ENCODE measurements at places on chromosomes 2 and 18.

DNA sequence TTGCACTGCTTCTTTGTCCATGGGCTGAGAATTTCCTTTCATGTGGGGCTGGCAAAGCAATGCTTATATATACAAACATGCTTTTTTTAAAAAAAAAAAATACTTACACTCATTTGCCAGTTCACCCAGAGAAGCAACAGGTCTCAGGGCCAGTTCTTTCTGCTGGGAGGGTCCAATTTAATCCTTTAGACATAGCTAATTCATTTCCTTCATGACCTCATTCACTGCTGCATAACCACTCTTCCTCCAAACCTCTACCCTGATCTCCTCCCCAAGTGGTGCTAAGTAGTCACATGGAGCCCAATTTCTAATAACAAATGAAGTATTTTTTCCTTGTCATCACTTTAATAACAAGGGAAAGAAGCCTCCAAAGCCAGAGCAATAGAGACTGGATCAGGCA lies 17.1 kb upstream of the TMEM178A start:
- no peak for DNase-seq

DNA sequence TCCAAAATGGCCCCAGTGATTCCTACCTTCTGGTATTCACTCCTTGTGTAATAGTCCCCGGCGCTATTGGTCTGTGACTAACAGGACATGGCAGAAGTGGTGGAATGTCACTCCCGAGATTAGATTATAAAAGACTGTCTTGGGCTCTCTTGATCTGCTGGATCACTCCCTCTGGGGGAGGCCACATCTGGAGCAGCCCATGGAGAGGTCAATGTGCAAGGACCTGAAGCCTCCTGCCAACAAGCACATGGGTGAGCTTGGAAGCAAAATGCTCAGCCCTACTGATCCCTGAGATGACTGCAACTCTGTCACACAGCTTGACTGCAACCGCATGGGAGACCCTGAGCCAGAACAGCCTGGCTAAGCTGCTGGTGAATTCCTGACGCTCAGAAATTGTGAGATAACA lies 94.3 kb upstream of the GLI2 start:
- DNase-seq = no peak

DNA sequence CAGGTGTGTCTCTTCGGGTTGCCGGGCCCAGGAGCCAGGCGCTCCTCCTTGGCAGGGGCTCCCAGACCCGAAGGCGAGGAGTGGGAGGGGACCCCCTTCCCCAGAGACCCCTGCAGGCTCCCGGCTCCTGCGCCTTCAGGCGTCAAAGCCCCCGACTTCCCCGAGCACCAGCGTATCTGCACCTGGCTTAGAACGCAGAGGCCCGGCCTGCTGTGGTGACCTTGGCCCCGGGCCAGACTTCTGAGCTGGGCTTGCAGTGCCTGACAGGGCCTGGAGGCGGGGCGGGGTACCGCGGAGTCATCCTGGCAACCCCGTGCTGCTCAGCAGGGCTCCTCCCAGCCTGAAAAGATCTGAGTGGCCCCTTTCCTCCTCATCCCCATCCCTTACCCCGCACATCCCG lies 27.0 kb downstream of the SKA1 start:
- DNase-seq = peak; percentile 42

DNA sequence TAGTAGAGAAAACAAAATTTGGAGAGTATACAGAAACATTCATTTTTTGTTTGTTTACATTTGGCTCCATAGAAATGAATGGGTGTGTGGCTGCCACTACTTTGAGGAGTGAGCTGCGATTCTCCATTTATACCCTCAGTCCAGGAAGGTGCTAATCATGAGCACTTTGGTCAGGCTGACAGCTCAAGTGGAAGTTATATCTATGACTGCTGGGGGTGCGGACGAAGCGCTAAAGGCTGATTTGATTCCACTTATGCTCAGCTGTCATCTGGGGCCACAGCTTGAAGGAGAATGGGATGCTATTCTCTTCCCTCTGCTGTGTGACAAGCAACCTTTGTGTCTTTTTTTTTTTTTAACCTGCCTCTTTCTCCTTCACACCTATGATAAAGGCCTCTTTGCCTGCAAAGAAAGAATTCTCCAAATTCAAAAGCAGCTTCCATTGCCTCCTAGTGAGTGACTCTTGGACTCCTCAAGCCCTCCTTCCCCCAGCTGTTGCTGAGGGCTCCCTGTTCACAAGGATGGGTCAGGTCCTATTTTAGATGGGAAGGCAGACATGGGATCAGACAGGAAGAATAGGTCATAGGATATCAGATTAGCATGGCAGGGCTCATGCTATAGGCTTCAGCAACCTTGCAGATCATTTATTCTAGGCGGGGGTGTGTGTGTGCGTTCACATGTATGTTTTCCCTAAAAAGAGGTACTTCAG lies 201.6 kb downstream of the SETBP1 start:
- no peak for DNase-seq

DNA sequence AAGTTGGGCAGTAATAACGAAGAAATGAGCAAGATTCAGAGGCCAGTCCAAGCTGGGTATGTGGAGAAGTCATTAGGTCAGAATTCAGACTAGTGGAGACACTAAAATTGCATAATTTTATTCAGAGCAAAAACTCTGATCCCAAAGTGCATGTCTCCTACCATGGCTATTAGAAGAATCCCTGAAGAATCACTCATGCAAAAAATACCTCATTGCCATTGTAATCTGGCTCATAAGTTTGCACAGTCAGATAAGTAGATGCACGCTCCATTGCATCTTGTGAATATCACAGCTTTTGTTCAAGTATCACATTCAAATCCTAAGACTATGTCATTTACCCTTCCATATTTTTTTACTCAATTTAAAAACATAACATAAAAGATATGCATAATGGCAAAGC lies 692.2 kb upstream of the KLHL29 start:
- DNase-seq = no peak

DNA sequence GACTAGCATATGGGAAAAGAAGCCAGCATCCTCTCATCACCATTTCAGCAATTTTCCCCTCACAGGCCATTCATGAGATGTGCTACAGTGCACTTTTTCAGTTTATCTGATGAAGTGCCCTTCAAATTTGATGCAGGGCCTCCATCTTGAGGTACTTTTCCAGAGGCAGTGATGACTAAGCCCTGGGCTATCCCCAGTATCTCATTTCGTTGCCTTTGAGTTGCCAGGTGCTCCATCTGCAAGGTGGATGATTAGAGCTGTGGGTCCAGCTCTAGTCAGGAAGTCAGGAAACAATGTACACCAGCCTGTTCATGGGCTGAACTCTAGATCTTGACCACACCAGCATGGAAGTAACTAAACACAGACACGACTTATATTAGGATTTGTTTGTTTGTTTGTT lies 425.2 kb downstream of the METTL4 start:
- DNase-seq = no peak

- no peak for DNase-seq
Measured at GRCh38 chr2:8514796-8515758, 166.8 kb upstream of the ID2 start.

- DNase-seq = no peak
Measured at GRCh38 chr2:78982638-78983330, 42.7 kb upstream of the REG3G start.

GRCh38 chr2:84646514-84646913 lies 130.2 kb downstream of the DNAH6 start:
- DNase-seq = no peak

DNA sequence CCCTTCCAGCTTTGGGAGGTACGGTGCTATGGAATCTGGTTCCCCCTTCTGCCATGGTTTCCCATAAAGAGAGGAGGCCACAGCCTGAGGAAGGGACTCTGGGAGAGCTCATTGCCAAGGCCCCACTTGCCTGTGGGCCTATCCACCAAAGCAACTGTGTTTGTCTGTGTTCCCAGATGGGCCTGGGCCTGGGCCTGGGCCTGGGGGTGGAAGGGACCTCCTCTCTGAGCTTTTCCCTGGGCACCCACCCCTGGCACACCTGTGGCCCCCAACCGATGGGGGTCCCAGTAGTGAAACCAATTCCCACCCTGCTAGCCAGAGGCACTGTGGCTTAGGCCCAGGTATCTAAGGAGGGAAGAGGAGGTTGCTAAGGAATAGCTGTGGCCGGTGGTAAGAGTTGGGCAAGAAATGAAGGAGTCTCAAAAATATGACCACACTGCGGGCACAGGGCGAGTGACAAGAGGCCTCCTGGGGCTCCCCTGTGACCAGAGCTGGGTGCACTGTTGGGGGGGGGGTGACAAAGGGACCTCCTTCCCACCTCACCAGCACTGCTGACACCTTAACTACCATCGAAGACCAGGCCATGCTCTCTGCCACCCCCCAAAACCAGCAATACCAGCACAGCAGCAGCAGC lies 4.9 kb upstream of the DUSP2 start:
- DNase-seq = no peak

DNA sequence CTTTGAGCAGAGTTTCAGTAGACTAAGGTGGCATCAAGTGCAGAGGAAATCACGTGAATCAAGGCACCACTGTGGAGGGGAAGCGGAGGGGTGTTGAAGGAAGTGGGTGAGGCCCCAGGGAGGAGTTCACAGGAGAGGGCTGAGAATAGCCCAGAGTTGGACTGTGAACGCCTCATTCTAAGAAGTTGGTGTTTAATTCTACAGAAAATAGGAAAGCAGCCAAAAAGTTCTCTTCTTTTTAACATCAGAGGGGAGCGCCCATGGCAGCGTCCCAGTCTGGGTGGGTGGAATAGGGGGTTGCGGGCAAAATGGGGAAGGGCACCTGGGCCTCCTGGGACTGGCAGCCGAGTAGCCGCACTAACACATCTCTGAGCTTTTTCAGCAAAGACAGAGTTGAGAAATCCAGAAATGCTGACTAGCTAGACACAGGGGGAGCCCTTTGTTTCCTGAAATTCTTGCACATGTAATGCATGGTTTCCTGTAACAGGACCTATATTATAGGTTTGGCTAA lies 97.0 kb downstream of the NEB start:
- DNase-seq = no peak

DNA sequence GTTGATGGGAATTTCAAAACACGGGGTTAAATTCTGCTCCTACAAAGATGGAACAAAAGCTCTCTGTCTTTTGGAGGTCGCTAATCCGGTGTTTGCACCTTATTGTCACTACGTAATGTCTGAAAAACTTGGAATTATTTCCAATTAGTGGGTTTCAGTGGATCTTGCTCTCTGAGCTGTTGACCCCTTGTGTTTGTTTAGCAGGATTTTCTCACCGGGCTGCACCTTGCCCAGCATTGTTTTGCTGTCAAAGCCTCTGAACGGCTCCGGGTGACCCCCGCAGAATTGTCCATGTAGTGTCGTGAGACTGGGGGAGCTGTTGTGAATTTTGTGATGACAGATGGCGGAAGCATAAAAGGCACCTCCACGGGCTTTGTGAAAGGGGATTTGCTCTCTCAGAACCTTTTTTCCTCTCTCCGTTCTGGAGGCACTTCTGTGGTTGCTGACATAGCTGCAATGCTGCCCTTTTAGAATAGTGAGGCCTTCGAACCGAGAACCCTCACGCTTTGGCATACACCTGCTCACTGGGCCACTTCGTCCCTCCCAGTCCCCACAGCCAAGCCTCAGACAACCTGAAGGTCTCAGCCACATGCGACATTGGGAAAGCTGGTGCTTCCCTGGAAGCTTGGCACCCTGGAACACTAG lies 129.4 kb downstream of the ACOXL start:
- DNase-seq = no peak

GRCh38 chr2:85712849-85713612 lies 18.9 kb downstream of the GNLY start:
- no peak for DNase-seq

- no peak for DNase-seq
Measured at GRCh38 chr2:46290078-46290477, 7.1 kb upstream of the EPAS1 start.

DNA sequence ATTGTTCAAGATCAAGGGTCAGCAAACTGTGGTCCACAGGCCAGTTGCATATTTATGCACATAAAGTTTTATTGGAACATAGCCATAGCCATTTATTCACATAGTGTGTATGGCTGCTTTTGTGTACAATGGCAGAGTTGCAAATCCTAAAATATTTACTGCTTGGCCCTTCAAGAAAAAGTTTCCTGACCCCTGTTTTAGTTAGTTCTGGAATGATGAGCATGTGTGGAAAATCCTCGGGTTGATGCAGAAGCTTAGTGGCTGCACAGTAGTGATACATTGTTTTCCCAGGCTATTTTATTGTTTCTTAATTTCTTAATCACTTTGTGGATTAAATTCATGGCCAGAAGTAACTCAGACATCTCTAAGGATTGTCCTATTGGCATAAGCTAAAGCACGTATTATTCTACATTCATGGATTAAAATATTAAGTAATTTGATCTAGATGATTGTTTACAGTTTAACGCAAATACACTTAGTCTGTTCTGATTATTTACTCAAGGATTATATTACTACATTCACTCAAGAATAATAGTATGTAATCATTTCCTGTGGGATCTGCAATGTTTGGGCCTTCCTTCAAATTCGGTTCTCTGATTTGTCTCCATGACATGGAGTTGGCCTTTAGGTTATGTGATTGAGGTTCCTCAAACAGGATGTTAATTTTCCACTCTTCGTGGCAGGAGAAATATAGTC lies 165.5 kb downstream of the TMEM247 start:
- peak; percentile 19 for DNase-seq

DNA sequence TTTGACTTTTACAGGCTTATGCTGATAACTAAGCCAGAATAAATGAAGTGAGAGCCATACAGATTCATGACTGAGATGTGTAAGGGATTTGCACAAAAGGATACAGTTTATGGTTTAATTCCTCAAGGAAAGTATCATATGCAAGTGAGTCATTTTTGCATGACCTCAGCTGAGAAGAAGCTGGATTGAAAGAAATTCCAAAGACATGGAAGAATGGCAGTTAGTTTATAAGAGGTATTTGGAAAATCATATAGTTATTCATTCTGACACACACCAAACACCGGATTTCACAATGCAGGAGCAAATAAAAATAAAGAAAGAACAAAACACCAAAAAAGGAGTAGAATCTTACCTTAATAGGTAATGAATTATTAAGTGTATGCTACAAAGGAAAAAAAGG lies 83.2 kb upstream of the RND3 start:
- no peak for DNase-seq

DNA sequence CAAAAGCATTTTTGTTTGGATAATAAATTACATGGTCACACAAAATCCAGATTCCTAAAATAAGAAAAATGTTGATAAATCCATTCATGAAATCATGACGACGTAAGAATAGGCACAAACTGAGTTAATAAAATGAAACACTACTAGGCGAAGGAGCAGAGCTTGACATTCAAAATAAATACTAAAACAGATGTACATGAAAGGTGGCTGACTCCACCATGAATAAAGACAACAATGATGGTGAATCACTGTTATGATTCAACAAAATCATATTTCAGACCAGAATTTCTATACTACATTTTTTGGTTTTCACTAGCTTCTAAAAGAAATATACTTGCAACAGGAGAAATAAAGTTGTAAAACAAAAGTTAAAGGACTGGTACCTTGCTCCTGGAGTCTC lies 122.0 kb upstream of the RNU4ATAC start:
- DNase-seq = no peak

GRCh38 chr2:187358531-187358930 lies 89.5 kb downstream of the CALCRL start:
- no peak for DNase-seq

Data from NCI-H774 (cell line).